Frontal cortex (tissue), 4 donors: ENCODE measurements at places on chromosomes 7 and 10.

DNA sequence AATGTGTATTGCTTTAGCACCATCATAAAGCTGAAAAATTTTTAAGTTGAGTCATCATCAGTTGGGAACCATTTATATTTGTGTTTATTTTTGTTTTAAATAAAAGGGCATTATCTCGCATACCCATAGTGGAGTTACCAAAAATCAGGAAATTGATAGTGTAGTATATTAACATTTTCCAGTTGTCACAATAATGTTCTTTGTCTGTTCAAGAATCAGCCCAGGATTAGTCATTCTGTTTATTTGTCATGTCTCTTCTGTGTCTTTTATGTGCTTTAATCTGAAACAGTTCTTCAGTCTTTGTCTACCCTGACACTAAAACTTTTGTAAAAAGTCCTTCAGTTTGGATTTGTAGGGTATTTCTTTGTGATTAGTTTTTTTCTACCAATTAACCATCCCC is 827.8 kb upstream of the ZWINT start:
- no peak for DNase-seq

- no peak for DNase-seq
These were observed 17.7 kb upstream of the ZMIZ1 start for GRCh38 chr10:79050896-79051555.

- DNase-seq: no peak
These were observed 91.3 kb downstream of the KIAA1549 start for GRCh38 chr7:138889582-138890498.

DNA sequence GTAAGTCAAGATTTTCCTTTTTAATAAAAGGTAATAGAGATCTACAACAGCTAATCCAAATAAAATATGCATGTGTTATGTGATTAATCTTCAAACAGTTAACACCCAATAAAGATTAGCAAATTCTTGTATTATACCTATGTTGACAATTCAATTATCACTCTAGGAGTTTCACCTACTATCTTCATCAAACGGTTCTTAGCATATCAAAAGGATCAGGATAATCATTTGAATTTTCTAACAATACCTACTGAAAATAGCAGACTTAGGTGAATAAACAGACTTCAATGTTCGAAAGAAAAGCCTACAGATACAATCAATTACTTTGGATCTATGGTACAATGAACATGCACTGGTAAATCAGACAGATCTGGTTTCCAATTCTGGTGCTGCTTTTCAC is 268.3 kb downstream of the CACNA2D1 start:
- no peak for DNase-seq

DNA sequence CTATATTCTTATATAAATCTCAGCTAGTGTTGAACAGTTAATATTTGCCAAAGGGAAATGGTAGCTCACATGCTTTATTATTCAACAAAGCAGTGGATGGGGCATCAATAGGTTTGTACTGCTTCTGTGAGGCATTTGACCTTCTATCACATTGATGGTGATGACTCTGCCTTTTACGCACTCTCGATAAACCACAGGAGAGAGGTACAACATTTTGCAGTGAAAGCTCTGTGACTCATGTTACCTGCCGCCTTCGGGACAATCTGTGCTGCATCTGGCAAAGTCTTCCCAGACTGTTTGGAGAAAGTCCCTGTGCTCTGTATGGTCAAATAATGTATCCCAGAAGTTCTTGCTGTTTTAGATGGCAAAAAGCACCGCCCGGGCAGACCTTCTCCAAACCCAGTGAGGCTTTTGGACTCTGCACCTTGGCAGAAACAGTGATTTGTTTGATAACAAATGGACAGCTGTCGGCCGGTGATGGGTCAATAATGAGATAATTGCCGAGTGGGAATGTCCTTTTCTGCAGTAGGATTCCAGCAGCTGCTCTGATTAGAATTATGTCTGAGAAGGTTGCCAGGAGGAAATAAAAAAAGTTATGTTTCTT is 61.0 kb downstream of the PLPP4 start:
- no peak for DNase-seq

GRCh38 chr10:24553051-24553612 is 170.6 kb downstream of the ARHGAP21 start:
- DNase-seq: no peak
